ENCODE measurements at places on chromosomes 6 and 20.
A peak's percentile ranks its signal among the peaks of the same experiment; 100 is the strongest.

- DNase-seq: no peak
These were observed 66.9 kb downstream of the RSPH3 start for GRCh38 chr6:158933079-158933595.

- DNase-seq: no peak
These were observed 16.0 kb downstream of the DSE start for GRCh38 chr6:116386581-116387299.

GRCh38 chr20:40646361-40646760, 42.7 kb downstream of the MAFB start:
- DNase-seq: no peak

DNA sequence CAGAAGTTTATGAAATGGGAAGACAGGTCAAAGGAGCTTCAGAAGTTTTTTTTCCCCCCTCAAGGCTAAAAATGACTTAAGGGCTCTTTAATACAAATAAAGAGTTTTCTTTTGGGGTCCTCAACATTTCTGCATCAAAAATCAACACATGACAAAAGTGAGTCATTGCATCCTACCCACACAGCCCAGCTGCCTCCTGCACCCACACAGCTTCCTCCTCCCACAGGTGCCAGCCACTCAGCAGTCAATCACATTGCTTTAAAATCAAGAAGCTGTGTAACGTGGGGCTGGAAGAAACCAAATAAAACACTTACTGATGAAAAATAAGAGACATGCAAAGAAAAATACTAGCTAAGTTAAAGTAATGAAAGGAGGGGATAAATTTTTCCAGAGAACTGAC, 68.5 kb downstream of the MAP3K5 start:
- DNase-seq: no peak

- no peak for DNase-seq
These were observed 246.5 kb upstream of the TBX18 start for GRCh38 chr6:85010865-85011264.

- DNase-seq: no peak
These were observed 52.2 kb downstream of the LYRM4 start for GRCh38 chr6:5208471-5208971.

DNA sequence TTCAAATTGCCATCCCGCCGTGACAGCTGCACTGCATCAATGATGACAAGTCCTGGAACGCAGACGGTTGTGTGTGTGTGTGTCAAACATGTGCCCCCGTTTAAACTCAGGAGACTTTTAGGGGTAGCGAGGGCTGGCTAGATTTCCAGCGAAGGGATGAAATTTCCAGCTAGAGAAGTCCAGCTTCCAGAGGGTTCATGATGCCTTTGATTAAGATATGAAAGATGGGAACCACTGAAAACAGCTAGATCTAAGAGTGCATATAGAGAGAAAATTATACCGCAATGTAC, 644 bp downstream of the KIZ start:
- DNase-seq: no peak

- no peak for DNase-seq
These were observed 980 bp downstream of the MBOAT1 start for GRCh38 chr6:20211037-20211940.

DNA sequence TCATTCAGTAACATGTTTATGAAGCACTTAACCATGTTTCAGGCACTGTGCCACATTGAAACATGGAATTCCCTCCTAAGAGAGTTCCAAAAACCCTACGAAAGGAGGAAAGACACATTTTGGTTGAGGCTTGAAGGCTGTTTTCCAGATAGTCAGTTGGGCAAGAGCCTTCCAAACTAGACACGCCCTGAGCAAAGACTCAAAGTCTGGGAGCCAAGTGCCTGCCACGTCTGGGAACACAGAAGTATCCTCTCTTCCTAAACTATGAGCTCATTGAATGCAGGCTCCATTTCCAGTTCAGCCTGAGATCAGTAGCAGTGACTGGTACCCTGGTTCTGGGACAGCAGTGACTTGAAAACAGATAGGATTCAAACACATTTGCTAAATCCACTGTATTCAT, 74.5 kb upstream of the FAM8A1 start:
- no peak for DNase-seq

DNA sequence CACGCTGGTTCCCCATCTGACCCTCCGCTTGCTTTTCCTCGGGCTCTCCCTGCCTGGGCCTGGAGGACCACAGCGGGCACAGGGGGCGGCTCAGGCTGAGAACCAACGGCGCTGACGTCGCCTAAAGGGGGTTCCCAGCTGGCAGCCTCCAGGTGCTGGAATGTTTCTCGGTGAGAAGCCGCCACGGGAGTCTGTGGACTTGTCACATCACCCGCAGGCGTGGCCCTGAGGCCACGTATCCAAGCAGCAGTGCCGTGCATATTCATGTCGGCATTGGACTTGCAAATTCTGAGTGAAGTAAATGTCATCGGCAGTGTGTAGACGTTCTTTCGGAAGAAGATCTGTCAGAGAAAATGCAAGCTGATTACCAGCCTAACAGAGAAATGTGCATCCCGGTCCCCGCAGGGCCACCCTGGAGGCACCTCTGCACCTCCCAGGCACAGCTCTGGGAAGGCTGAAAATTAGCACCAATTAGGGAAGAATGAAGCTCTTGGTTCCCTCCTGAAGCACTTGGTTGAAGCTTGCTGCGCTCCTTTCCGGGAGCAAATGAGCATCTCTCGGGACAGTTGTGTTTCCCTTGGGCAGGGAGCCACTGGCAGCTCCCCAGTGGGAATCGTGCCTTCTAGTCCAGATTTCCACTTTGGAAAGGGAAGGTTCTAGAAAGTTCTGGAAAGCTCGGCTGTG, 24.3 kb downstream of the NTSR1 start:
- no peak for DNase-seq

GRCh38 chr6:11431455-11431937, 106.1 kb upstream of the TMEM170B start:
- no peak for DNase-seq

GRCh38 chr20:1946762-1947534, 46.9 kb downstream of the PDYN start:
- DNase-seq: no peak

DNA sequence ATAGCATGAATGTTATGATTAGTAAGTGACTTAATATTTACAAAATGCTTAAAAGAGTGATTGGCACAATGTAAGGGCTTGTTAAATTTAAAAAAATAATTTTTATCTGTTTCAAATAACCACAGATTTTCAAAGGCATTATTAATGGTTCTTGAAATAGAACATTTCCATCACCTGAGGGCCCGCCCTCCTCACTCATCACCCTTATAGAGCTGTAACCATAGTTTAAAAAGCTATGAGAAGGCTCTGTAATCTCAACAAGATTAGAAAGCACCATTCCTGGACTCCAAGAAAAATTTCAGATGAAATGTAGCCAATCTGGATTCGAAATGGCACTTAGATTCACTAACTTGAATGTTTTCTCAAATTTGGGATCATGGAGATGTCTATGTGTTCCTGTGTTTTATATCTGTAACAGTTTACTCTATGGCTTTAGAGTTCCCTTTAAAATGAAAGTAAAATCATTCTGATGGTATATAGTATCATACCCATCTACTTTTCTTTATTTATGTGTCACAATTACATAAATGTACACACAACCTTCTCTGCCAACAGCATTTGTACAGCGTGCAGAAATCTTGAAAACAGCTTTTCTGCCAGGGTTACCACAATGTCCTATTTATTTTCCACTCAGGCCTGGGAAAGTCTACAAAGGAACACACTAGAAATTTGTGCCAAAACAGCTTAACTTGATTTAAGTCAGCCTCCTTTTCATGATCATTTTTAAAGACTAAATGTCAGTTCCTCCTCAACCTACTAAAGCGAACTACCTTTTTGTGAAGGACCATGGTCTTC, 207.7 kb downstream of the TBX18 start:
- no peak for DNase-seq

GRCh38 chr20:7505835-7506221, 434.4 kb downstream of the HAO1 start:
- DNase-seq: no peak

DNA sequence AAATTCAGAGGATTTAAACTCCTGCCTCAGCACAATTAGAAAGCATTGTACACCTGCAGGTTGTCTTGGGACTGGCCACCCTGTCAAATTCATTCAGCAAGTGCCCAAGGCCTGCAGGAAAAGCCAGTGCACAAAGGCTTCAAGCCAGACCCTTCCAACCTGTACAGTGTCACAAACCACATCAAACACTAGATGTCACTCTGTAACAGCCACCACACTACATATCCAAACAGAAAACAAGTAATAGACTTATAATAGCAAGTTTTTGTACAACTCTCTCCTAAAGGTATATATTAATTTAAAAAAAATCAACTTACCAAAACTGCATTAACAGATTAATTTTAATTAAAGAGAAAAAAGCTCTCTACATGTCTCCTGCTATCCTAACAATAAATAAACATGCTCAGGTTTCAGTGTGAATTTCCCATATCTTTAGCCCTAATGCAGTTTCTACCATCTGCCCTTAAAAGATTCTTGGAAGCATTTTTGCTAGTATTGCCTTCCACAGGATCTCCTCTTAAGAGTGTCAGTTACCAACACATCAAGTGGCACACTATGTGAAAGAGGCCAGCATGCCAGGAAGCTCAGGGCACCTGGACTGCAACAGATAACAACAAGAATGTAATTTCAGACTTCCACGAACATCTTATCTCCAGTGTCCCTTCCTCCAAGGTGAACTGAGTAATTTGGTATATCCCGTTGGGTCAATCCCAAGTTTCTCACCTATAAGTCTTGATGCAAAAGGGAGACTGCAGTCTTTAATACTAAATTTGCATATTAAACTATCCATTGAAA, 47.5 kb downstream of the RALGAPA2 start:
- DNase-seq: peak; percentile 41

GRCh38 chr20:3677733-3678132, 4.1 kb downstream of the ADAM33 start:
- no peak for DNase-seq

GRCh38 chr6:144710207-144710606, 425.1 kb downstream of the UTRN start:
- no peak for DNase-seq

- no peak for DNase-seq
These were observed 115.9 kb downstream of the DLL1 start for GRCh38 chr6:170174771-170175643.

DNA sequence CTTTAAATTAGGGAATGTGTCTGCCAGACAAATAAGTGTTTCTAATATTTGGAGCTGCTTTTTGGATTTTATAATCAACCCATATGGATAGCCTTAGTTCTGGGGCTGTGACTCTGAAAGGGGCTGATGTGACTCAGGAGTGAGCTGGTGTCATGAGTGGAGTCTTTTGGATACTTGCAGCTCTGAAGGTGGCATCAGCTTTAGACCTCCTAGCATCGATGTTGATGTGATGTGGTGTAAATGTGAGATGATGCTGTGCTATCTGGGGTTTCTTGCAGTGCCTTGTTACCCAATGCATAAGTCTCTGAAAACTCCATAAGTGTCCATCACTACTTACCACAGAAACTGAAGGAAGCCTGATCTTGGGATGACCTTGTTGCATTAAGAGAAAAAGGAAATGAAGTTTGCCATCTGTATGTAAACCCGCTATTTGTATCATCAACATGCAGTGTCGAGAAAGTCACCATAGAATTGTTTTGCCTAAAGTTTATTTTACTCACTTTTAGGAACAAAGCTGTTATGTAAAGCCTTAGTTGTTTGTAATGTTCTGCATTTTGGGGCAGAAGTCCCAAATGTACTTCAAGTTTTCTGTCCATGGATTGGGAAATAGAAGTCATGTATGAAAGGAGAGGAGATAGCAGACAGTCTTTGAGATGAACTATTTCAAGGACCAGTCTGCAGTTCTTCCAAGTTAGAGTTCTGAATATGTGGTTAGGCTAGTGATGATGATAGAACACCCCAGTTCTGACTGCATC, 8.0 kb downstream of the FOXO3 start:
- no peak for DNase-seq

- DNase-seq: no peak
These were observed 1.8 kb downstream of the ADAM33 start for GRCh38 chr20:3679749-3680700.

DNA sequence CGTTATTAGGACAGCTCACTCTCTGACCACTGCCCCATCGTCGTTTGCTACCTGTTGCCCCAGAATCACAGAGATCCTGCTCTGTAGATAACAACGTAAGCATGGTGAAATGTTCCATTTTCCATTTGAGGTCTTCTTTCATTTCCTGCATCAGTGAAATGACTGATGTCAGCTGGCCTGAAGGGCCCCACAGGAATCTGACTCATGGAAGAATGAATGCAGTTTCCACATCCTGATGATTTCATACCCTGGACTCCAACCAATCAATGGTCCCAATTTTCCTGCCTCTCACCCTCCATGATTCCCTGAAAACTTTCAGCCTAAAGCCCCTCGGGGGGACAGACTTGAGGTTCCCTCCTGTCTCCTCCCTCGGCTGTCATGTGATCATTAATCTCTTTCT, 394.4 kb upstream of the CDH4 start:
- no peak for DNase-seq

DNA sequence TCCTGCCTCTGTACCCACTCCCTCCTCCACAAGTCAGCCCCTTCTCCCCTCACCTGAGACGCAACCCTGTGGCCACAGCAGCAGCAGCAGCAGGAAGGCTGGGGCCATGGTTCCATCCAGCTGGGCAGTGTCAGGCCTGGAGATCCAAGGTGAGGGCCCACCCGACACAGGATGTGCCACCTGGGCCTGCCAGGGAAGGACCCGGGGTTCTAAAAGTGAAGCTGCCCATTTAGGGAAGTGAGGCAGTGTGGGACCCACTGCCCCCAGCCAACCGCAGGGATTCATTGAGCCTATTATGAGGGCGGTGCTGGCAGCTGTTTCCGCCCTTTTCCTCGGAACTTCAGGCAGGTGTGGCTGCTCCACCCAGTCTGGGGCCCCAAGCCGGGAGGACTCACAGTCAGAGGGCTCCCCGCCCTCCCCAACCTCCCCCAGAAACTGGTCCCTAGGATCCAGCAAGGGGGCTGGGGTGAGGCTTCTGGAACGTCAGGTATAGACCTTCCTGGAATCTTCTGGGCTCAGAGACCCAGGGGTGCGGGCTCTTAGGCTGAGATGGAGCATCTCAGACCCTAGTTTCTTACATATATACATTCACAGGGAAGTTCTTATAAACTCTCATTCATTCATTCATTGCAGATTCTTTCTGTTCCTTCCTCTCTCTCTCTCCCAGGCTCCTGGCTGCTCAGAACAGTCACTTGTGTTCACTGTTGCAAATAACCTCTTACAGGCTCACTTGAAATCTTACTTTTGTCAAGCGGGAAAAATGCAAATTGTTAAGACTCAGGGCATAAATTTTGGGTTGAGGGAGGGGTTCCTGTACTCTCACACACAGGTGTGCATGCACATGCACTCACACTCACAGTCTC, at the start of gene TREML2:
TREML2 (minus strand) TSS at position 249 of the 863 bp plus-strand sequence; CDS start at position 108, 141 bp downstream.
- DNase-seq: no peak

- DNase-seq: no peak
These were observed 372.1 kb downstream of the KIF16B start for GRCh38 chr20:16201191-16201590.

DNA sequence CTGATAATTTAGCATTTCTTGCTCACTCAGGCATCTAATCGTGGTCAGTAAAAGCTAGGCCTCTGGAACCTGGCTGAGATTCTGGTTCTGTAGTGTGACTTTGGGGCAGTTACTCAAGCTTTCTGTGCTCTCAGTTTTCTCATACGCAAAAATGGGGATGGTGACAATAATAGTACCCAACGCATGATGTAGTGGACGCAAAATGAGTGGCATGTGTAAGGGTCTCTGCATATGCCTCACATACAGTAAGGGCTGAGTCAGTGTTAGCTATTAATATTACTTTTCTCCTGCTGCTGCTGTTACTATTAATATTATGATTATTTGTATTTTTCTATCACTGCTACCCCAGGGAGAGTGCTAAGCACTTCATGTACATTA, 686 bp downstream of the GINS1 start:
- DNase-seq: no peak

- DNase-seq: no peak
These were observed 98.2 kb downstream of the BCAS1 start for GRCh38 chr20:53972179-53972578.
